ENCODE measurements at places on chromosomes 6 and 20.

- no peak for DNase-seq
These were observed 19.7 kb upstream of the TLDC2 start for GRCh38 chr20:36856195-36856594.

- no peak for DNase-seq
These were observed 74.6 kb upstream of the THBS2 start for GRCh38 chr6:169328112-169328801.

GRCh38 chr6:143528164-143528811 is 16.8 kb upstream of the FUCA2 start:
- no peak for DNase-seq

- DNase-seq = no peak
These were observed 86.1 kb downstream of the MAP7 start for GRCh38 chr6:136464148-136464547.

- DNase-seq = no peak
These were observed 111.2 kb downstream of the PDE7B start for GRCh38 chr6:135962731-135963130.

GRCh38 chr6:35781290-35781689 is 471 bp downstream of the CLPSL1 start:
- DNase-seq = no peak

- DNase-seq = peak; percentile 56
These were observed 636 bp downstream of the SUPT3H start for GRCh38 chr6:45377043-45377553.

DNA sequence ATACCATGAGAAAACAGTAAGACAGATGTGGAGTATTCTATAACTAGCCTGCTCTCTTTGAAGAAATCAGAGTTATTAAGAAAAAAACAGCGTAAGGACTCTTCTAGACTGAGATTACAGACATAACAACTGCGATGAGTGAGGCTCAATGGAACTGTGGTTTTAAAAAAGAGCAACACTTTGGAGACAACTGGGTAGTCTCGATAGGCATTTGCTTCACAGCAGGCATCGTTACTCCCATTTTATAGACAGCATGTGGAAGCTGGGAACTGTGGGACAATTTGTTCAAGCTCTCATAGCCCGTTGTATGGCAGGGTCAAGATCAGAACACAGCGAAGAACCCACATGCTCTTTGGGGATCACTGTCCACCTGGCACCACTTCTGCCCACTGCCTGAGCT is 4.6 kb downstream of the FKBP1A start:
- DNase-seq = no peak
